NCI-H774 (cell line): ENCODE measurements at places on chromosomes 4 and X.

DNA sequence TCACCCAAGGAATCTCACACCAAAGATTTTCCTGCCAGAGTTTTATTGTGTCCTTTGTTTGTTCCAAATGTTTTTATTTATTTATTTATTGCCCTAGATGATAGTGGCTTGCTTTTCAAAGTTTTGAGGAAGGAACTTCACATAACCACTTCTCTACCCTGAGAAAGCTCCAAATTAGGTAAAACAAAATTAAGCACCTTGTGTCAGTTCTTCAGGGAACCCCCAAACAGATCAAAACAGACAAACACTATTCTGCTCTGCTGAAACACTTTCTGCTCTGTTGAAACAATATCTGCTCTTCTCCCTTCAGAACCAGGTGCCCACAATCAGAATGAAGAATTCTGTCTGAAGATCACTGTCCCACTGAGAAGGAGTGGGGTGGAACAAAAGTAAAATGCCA is 16.5 kb upstream of the CYBB start:
- no peak for DNase-seq

- no peak for DNase-seq
Measured at GRCh38 chr4:152927737-152928136, 8.4 kb upstream of the FHDC1 start.

DNA sequence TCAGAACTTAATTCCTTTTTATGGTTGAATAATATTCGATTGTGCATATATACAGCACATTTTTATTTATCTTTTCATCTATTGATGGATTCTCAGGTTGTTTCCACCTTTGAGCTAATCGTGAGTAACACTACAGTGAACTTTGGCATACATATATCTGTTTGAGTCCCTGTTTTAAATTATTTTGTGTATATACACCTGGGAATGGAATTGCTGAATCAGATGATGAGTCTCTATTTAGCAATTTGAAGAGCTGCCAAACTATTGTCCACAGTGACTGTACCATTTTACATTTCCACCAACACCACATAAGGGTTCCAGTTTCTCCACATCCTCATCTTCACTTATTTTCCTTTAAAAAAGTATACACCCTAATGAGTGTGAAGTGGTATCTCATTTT is 166.2 kb upstream of the FGF13 start:
- no peak for DNase-seq

DNA sequence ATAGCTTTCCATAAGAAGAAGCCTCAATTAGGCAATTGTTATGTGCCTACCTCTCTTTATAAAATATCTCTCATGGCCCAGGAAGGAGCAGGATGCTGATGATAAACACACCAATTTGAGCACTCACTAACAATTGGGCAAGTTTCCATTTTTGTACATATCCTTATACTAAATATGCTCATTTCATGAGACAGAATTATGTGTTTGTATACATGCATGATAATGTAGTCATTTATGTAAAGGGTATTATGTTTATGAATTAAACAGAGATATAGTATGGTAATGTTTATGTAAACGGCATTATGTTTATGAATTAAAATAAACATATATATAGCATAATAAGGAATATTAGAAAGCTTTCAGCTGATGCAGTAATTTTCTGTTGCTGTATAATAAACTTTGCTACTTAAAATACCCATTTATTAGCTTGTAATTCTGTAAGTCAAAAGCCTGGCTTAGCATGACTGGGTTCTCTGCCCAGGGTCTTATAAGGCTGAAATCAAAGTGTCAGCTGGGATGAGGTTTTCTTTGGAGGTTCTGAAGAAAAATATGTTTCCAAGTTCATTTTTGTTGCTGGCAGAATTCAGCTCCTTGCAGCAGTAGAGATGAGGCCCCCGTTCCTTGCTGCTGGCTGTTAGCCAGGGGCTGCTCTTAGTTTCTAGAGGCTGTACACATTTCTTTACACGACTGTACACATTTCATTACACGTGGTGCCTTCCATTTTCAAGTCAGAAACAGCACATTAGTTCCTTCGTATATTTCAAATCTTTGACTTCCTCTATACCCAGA is 89.0 kb downstream of the GLRA2 start:
- no peak for DNase-seq

GRCh38 chrX:103584596-103584995 is 719 bp upstream of the TCEAL4 start:
- no peak for DNase-seq

DNA sequence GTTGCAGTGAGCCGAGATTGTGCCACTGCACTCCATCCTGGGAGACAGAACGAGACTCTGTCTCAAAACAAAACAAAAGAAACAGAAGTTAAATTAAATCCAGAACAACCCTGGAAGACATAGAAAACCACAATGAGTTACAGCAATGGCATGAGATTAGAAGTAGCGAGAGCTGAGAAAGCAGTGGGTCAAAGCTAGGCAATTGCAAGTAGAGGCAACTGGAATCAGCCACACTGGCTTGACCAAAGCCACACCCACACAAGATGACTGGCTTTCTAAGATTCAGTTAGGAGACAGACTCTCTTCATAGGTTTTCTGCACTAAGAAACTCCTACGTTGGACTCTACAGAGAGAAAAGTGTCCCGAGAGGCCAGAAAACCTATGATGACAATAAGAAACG is 443.0 kb downstream of the GPM6A start:
- DNase-seq = no peak

DNA sequence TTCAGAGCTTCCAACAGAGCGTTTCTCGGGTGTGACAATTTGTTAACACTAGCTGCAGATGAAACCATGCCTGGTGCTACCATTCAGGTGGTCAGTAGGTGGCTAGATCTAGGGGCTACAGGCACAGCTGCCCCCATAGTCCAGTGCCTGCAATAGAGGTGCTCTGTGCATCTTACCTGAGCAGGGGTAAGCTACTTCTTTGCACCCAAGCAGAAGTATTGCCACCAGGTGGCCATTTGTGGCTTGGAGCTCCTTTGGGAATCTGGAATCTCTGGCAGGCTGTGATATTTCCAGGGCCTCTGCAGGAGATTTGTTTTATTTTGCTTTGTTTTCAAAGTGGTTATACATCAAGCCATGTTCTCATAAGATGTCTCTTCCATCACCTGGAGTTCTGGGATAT is 170.7 kb upstream of the PUDP start:
- no peak for DNase-seq

DNA sequence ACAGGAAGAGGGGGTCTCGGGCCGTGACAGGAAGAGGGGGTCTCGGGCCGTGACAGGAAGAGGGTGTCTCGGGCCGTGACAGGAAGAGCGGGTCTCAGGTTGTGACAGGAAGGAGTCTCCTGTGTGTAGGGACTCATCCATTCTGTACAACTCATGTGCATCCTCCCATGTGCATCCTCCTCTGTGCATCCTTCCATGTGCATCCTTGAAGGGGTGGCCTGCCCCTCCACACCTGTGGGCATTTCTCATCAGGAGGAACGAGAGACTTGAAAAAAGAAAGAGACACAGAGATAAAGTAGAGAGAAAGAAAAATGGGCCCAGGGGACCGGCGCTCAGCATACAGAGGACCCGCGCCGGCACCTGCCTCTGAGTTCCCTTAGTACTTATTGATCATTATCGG is 30.2 kb upstream of the PLCXD1 start:
- no peak for DNase-seq

GRCh38 chrX:16155581-16156096 is 11.6 kb upstream of the MAGEB17 start:
- no peak for DNase-seq

DNA sequence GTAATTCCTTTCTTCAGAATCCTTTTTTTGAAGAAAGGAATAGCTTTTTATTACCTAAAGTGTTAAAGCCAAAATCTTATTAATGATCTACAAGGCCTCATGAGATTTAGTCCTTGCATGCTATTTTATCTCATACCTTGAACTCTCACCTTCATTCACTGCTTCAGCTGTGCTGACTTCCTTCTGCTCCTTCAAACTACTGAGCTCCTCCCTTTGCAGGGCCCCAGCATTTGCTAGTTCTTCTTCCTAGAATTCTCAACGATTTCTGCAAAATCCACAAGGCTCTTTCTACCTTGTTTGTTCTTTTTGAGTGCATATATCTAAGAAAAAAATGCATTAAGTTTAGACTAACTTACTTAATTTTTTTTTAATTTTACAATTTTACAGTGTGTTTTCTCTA is 619.5 kb downstream of the EPHA5 start:
- DNase-seq = no peak

- no peak for DNase-seq
Measured at GRCh38 chr4:79330720-79331119, 4.9 kb upstream of the NAA11 start.

DNA sequence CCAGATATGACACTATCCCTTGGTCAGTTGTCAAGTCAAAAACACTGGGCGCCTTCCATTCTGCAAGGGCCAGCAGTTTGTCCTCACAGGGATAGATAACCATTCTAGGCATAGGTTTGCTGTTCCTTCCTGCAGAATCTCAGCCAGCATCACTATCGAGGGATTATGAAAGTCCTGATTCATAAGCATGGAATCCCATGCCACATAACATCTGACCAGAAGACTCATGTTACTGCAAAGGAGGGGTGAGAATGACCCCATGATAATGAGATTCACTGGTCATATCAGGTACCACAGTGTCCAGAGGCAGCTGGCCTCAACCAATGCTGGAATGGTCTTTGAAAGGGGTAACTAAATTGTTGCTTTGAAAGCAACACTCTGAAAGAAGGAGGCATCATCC is 84.7 kb downstream of the OTC start:
- DNase-seq = no peak

DNA sequence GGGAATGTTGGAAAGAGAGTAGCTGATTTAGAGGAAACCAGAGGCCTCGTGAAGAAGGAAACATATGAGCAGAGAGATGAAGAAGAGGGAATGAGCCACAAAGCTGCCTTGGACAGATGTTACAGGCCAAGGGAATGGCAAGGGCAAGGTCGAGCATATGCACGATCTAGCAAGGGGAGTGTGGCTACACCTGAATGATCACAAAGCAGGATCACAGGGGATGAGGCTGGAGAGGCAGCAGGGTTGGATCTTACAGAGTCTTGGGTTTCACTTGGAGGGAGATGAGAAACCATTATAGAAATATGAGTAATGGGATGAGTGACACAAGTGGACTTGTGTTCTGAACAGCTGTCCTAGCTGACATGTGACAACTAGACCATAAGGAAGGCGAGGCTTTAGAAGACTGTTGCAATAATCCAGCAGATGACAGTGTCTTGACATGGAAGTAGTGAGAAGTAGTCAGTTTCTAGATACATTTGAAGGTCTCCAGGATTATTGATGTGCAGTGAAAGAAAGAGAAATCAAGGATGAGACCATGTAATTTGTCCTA is 58.7 kb downstream of the RASGEF1B start:
- no peak for DNase-seq

DNA sequence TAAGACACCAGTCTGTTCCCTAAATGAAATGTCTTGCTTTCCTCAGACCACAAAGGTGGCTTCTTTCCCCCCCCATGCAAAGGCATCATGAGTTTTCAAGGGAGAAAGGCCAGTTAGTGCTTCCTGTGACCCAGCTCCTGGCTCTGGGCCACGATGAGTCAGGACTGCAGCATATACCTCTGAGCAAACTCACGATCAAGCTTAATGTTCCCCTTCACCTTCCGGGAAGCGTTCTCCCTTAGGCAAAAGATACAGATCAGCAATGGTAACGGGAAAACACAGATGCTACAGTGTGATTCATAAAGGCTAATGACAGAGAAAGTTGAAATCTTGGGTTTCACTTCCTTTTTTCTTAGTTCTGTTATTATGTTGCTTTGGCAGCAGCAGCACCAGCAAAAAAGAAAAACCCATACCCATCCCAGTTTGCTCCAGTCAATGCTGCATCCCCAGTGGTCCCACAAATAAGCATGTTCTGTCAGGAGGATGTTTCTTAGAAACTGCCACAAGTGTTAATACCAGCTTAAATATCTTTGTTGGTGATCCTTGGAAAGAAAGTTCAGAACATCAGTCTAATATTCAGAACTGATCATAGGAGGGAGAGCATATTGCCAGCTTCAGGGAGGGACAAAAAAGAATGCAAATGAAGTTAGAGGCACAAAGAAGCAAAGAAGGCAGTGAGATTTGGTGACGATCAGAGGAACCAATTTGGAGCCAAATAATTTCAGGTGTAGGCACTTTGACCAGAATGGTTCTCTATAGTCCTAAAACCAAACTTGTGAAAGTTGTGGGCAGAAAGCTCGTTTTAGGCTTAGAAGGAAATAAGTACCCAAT is 41.2 kb downstream of the LONRF3 start:
- no peak for DNase-seq

- DNase-seq = no peak
Measured at GRCh38 chr4:118911238-118911703, 22.6 kb downstream of the SYNPO2 start.

DNA sequence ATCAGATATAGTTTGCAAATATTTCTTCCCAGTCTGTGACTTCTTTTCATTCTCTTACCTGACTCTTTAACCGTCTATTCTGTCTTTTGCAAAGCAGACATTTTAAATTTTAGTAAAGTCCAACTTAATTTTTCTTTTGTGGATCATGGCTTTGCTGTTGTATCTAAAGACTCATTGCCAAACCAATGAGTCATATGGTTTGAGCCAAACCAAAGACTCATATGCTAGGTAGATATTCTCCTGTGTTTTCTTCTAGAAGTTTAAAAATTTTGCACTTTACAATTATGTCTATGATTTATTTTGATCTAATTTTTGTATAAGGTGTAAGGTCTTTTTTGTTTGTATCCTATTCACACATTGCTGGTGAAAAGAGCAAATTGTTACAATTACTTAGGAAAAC is 446.8 kb downstream of the ANKRD50 start:
- no peak for DNase-seq

DNA sequence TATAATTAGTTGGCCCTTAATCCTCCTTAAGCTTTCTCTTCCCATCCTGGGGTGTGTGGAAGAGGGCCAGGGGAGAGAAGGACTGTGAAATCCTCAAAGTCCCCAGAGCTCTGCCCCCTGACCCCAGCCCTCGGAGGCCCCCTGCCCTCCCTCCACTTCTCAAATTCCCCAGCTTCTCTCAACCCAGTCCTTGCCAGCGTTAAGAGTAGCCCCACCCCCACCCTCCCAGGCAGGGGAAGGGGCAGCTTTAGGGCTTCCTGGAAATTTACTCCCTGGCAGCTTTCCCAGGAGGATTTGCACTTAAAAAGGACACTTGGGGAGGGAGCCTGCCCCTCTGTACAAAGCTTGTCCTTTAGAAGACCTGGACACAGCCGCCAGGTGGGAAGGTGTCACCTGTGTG is 11.8 kb upstream of the CD40LG start:
- DNase-seq = no peak

DNA sequence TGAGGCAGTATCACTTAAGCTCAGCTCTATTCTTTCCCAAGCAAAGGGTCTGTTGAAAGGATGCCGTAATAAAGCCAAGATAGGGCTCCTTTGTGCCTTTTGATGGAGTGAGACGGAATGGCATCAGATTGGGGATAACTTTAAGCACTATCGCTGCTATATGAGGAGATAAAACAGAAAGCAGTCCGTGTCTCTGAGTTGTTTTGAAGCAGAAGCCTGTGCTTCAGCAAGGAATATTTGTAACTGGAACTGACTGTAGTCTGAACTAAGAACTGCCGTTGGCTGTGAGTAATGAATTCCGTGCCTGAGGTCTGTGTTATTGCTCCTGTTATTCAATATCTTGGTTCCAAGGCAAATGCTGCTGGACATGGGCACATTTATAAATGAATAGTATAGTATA is 297.4 kb downstream of the ANKRD50 start:
- DNase-seq = no peak

GRCh38 chrX:43349363-43349762 is 306.7 kb upstream of the MAOA start:
- DNase-seq = no peak
